ENCODE measurements at places on chromosomes 7 and 10.

DNA sequence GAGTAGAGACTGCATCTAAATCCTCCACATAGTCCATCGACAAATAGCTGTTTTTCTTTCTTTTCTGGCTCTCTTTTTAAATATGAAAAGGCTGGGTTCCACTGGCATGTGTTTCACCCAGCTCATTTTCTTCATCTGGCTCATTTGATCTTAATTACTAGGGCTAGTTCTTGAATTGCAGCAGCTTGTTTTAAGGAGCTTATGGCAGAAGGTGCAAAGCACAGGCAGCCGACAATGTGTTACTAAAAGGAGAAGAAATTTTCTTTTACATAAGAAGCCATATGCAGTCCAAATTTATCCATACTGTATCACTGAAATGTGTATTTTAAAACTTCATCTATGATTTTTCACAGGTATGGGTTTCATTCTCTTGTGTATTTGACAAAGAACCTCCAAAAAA, 205.6 kb upstream of the PTER start:
- no peak for DNase-seq

DNA sequence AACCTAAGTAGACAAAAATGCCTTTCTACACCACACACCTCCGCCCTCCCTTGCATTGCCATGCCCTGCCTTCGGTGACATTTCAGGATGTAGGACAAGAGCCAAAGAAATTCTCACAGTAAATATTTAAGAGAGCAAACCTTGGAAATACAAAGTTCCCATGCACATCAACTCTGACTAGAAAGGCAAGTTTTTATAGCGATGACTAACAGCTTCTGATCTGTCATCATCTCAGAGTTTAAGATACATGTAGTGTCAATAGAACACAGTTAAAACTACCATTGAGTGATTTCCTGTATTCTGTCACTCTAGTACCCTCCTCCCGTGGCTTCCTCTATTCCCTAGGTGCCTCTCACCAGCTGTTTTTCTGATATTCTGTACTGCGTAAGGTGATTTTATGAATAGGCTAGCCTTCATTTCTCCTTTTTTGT, 20.7 kb downstream of the SLC16A9 start:
- no peak for DNase-seq

DNA sequence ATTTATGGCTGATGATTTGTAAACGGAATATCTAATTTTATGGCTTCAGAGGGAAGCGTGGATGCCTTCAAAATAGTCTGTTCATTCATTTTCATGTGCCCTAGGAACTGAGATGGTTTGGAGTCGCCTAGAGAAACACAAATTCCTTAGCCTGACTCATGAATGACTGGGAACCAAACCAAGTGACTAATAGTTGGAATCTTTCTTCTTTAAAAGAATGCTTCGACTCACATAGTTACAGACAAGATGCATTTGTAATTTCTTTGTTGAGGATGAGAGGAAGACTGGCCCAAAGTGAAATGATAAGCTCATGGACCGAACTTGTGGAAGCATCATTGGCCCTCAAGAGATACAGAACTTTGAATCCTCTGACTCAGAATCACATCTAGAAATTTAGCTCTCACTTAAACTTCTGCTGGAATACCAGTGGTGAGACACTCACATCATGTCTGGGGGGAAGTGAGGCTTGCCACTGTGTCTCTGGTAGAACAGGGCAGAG, 1107.2 kb downstream of the NRG3 start:
- no peak for DNase-seq

GRCh38 chr7:93228302-93228701, 2.0 kb upstream of the HEPACAM2 start:
- no peak for DNase-seq

Data from stimulated activated CD4-positive, alpha-beta T cell treated with anti-CD3 and anti-CD28 coated beads, TNF-alpha, amount 100 ng/mL, for 48 hours (primary cell).